Fibroblast of villous mesenchyme (primary cell): ENCODE measurements at places on chromosomes 5 and 9. TPM values are rescaled to one million over a fixed set of nuclear protein-coding genes. Genes with fewer than 3 reads are reported as not detected.

Gene ZNF454
- total RNA-seq, result under 0.01 and 0.43 TPM in 2 replicates

Gene NIM1K
- under 0.01 and 0.43 TPM in 2 replicates for total RNA-seq

Gene SERF1A
- total RNA-seq, result 8.7 and 15.5 TPM in 2 replicates

Gene FCHSD1
- 24.2 and 25.8 TPM in 2 replicates for total RNA-seq

Gene WNK2
- total RNA-seq, result not detected in 2 replicates

Gene MINAR2
- total RNA-seq, result under 0.01 TPM in 2 replicates

Gene PROB1
- total RNA-seq, result 3.9 and 4.3 TPM in 2 replicates

Gene IFNA2
- not detected in 2 replicates for total RNA-seq

Gene GLRA1
- not detected in 2 replicates for total RNA-seq

Gene SPRY4
- 22.9 and 23.2 TPM in 2 replicates for total RNA-seq

Gene PCDHB12
- under 0.01 TPM in 1 of 2 replicates, not detected in the other for total RNA-seq

Gene SHROOM1
- total RNA-seq, result 6.1 and 6.5 TPM in 2 replicates

Gene VAV2
- total RNA-seq, result 9.7 and 13.4 TPM in 2 replicates

Gene RHOBTB3
- total RNA-seq, result 370 and 720 TPM in 2 replicates

Gene MBLAC2
- 5.5 and 6.9 TPM in 2 replicates for total RNA-seq

Gene MLANA
- total RNA-seq, result not detected in 2 replicates

Gene EIF4E1B
- not detected in 2 replicates for total RNA-seq

Gene FOXD4L5
- under 0.01 TPM in 1 of 2 replicates, not detected in the other for total RNA-seq

Gene SOHLH1
- total RNA-seq, result not detected in 2 replicates

Gene SPINK7
- total RNA-seq, result not detected in 2 replicates

Gene PHF24
- total RNA-seq, result not detected in 2 replicates

Gene SLC27A6
- total RNA-seq, result under 0.01 and 0.32 TPM in 2 replicates

Gene PLGRKT
- total RNA-seq, result 17.7 and 20.3 TPM in 2 replicates

Gene FLT4
- under 0.01 and 0.43 TPM in 2 replicates for total RNA-seq

Gene PIP5KL1
- total RNA-seq, result 2.6 and 3.5 TPM in 2 replicates

Gene OMD
- total RNA-seq, result not detected in 2 replicates

Gene SOX30
- total RNA-seq, result under 0.01 TPM in 1 of 2 replicates, not detected in the other

Gene TPD52L3
- not detected in 2 replicates for total RNA-seq

Gene SCGB3A2
- total RNA-seq, result not detected in 2 replicates

Gene TLE1
- total RNA-seq, result 33.5 and 39.3 TPM in 2 replicates

Gene ZNF883
- 0.64 and 2.2 TPM in 2 replicates for total RNA-seq

Gene DAB2IP
- total RNA-seq, result 36.4 and 47.9 TPM in 2 replicates

Gene DBH
- not detected in 2 replicates for total RNA-seq

Gene PRRX2
- under 0.01 and 1.6 TPM in 2 replicates for total RNA-seq

Gene POMT1
- total RNA-seq, result 27.1 and 36.3 TPM in 2 replicates

Gene CEL
- under 0.01 TPM in 2 replicates for total RNA-seq

Gene MOB3B
- 0.32 and 0.43 TPM in 2 replicates for total RNA-seq

Gene IL13
- not detected in 2 replicates for total RNA-seq
